HepG2 (cell line): ENCODE measurements at places on chromosomes 11 and 22.
A peak's percentile ranks its signal among the peaks of the same experiment; 100 is the strongest.

DNA sequence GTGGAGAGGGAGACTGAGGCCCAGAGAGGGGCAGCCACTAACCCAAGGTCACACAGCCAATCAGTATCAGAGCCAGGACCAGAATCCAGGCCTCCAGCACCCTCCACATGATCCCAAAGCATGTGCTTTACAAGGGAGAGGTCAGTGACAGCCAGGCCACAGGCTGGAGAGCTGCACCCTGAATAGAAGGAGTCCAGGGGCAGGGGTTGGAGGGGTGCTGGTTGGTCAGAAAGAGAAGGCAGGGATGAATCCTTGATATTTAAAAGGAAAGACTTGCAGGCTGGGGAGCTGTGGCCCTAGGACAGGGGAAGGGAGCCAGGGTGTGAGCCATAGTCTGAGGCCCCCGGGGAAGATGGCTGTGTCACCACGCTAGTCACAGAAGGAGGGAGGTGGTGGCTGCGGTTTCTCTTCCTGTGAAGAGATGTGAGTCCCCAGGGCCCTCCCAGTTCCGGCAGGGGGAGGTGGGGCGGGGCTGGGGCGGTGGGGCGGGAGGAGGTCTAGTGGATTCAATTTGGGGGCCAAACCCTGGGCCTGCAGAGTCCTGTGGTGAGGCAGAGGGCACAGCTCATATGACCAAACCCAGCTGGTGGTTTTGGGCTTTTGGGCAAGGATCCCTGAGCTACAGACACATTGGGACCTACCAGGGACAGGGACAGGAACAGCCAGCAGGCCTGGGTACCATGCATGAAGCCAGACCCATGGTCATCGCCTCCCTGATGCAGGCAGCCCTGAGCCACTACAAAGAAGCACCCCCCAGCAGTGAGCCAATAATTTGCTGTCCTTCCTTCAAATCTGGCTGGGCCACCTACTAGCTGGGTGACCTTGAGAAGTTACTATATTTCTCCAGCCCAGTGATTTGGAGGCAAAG lies 14.0 kb downstream of the RAC2 start:
- DNase-seq, result no peak

DNA sequence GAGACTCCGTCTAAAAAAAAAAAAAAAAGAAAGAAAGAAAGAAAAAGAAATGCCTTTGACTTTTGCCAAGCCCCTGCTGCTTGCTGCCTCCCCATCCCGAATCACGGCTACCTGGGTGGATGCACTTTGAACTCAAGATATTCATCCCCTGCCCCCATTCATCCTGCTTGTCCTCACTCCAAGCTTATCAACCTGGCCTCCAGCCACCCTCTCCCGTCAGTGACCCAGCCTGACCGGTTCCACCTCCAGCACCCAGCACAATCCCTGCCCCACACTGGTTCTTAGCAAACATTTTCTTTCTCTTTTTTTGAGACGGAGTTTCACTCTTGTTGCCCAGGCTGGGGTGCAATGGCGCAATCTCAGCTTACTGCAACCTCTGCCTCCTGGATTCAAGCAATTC lies 44.4 kb downstream of the CYTH4 start:
- no peak for DNase-seq

GRCh38 chr11:78074756-78075155 lies 4.9 kb downstream of the NDUFC2 start:
- no peak for DNase-seq

DNA sequence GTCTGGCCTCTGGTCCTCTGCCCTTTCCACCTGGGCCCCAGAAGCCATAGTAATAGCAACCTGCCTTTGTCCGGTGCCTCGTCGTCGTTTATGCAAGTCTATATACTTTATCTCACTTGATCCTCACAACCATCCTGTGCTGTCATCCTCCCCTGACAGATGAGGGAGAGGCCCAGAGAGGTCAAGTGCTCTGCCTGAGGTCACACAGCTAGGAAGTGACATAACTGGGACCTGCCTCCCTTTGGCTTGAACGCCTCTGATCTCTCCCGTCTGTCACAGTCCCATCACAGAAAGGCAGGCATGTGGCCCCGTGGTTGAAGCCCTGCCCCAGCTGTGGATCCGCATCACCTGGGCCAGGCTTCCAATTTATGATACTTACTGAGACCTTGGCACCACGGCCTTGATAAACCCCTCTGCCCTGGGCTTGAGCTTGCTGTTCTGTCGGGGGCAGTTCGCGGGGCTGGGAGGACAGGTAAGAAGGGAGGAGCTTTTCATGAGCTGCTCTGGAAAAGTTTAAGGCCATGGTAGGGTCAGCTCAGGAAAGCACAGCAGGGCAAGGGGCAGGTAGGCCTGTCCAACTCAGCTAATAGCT lies 247.0 kb downstream of the ST3GAL4 start:
- no peak for DNase-seq

DNA sequence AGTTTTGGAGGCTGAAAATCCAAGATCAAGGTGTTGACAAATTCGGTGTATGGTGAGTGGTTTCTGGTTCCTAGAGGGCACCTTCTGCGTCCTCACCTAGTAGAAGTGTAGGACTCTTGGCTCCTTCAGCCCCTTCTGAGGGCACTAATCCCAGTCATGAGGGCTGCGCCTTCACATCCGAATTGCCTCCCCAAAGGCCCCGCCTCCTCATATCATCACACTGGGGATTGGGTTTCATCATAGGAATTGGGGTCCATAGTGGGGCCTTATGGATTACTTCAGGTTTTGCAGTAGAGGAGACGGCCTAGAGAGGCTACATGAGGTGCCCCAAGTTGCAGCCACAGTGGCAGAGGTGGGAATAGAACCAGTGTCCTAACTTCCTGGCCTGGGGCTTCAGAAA lies 87.1 kb downstream of the CEP164 start:
- no peak for DNase-seq

DNA sequence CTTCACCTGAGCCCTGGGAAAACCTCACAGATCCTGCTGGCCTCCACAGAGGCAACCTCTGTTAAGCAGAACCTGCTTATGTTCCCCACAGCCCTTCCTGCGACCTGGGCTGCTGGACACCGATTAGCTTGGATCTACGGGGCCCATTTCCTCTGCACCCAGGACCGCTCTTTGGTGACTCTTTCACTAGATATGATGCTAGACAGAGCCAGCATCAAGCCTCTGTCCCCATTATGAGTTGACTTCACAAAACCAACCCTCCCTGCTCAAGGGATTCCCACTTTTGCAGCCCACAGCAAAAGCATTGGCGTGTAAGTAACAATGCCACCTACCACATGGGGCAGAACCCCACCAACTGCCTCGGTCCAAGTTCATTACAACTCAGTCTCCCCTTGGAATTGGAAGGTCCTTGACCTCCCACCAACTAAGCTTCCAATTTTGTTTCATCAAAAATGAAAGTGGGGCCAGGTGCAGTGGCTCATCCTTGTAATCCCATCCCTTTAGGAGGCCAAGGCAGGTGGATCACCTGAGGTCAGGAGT lies 15.2 kb upstream of the TMPRSS4 start:
- DNase-seq, result no peak

GRCh38 chr22:37225481-37225880 lies 13.2 kb upstream of the SSTR3 start:
- no peak for DNase-seq

- peak; percentile 62 for DNase-seq
These were observed 32.7 kb downstream of the GRAMD4 start for GRCh38 chr22:46652847-46653331.
